Cerebellum (tissue), 4 donors: ENCODE measurements at places on chromosomes 12 and 14. TPM values are rescaled to one million over a fixed set of nuclear protein-coding genes. Genes with fewer than 3 reads are reported as not detected.

Gene CCDC196
- not detected for total RNA-seq

Gene IFNG-AS1
- total RNA-seq: not detected

- no peak for DNase-seq
Observed at GRCh38 chr14:100524933-100525243, 62.3 kb downstream of the BEGAIN start.

GRCh38 chr12:91311081-91311480 is 128.5 kb upstream of the DCN start:
- DNase-seq: no peak

GRCh38 chr12:44976246-44976645 is 74.7 kb downstream of the DBX2 start:
- DNase-seq: no peak

Gene TCL1B
- total RNA-seq: not detected

Gene CMA1
- total RNA-seq: not detected

DNA sequence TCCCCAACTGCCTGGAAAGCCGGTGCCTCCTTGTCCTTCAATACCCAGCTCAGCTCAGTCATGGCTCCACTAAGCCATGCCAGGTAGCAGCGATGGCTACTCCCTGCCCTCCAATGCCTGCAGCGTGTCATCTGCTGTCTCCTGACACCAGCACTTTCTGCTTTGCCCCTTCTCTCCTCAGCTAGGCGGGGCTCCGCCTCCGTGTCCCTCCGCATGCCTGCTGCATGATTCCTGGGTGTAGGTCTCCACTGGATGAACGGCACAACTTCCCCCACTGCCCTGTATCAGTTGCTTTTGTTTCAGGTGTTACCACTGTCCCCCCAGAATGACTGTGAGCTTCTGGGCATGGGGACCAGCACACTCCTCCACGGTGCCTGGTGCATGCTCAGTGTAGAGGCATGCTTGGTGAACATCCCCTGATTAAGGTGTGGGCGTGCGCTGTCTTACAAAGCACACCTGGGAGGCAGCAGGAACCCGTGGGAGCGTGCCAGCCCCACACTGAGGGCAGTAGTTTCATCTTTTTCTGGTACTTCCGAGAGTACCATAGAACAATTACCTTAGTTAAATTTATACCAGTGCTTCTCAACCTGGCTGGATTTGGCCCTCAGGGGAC is 179.4 kb upstream of the PRMT8 start:
- no peak for DNase-seq

GRCh38 chr12:69994724-69995173 is 169.7 kb downstream of the MYRFL start:
- no peak for DNase-seq

GRCh38 chr12:30877105-30877875 is 49.3 kb upstream of the TSPAN11 start:
- DNase-seq: no peak
